Upper lobe of right lung (tissue), 1 donor: ENCODE measurements at places on chromosomes 3 and 15. TPM values are rescaled to one million over a fixed set of nuclear protein-coding genes. Genes with fewer than 3 reads are reported as not detected.

The CPNE4 gene
- total RNA-seq = 0.26 TPM

The CNTN4 gene
- 11.3 TPM for total RNA-seq

The AMOTL2 gene
- 119 TPM for total RNA-seq

The IL5RA gene
- 0.69 TPM for total RNA-seq

The CHST13 gene
- 0.64 TPM for total RNA-seq

The IQCF2 gene
- total RNA-seq = not detected

The RARRES1 gene
- 41.5 TPM for total RNA-seq

The CXCR6 gene
- total RNA-seq = 4.7 TPM

The NECTIN3 gene
- total RNA-seq = 25.2 TPM

The GPR156 gene
- total RNA-seq = 0.09 TPM

The POPDC2 gene
- 2.7 TPM for total RNA-seq

The ANKUB1 gene
- total RNA-seq = not detected

The TM4SF18 gene
- total RNA-seq = 13.4 TPM

The ZIC4 gene
- not detected for total RNA-seq

The PLA1A gene
- total RNA-seq = 37.6 TPM

The PLAAT1 gene
- 0.96 TPM for total RNA-seq

The SCN11A gene
- total RNA-seq = 0.14 TPM

The PIGZ gene
- total RNA-seq = 3.6 TPM

The CHRNA7 gene
- total RNA-seq = 0.75 TPM

The SPTSSB gene
- not detected for total RNA-seq

The ECE2 gene
- total RNA-seq = not detected

The C3orf22 gene
- total RNA-seq = not detected

The ADAMTS9 gene
- 30.1 TPM for total RNA-seq

The SLC22A13 gene
- 0.41 TPM for total RNA-seq

The MYZAP gene
- 30.9 TPM for total RNA-seq

The CEMIP gene
- 17.3 TPM for total RNA-seq

The ZKSCAN7 gene
- 3.6 TPM for total RNA-seq

The CLEC3B gene
- 265 TPM for total RNA-seq

The TTLL13 gene
- not detected for total RNA-seq

The SLC28A1 gene
- not detected for total RNA-seq

The PGBD4 gene
- 1.3 TPM for total RNA-seq

The TERC gene
- total RNA-seq = 5.4 TPM

The ZNF639 gene
- total RNA-seq = 28.9 TPM

The CSTA gene
- total RNA-seq = 22.3 TPM

The PRSS50 gene
- total RNA-seq = 0.20 TPM

The ALDH1A2 gene
- 27.3 TPM for total RNA-seq

The CLN6 gene
- 31.5 TPM for total RNA-seq

The MINDY4B gene
- total RNA-seq = not detected
